Spleen (tissue), 13 donors: ENCODE measurements at places on chromosomes 13 and 19.

GRCh38 chr13:99033814-99034213, 56.0 kb upstream of the DOCK9 start:
- no peak for DNase-seq

DNA sequence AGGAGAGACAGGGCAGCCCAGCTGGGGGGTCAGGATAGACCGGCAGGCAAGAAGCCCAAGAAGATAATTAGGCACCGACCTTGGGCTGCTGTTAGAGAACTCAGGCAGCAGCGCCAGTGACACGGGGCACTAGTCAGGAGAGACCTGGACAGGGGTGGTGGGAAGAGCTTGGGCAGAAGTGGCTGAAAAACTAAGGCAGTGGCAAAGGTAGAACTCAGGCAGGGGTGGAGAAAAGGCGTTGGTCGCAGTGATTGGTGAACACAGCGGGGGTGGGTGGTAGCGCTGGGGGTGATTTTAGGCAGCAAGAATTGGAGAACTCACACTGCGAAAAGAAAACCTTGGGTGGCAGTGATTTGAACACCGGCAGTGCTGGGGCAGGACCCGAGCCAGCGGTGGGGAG, 4.3 kb downstream of the CCER2 start:
- DNase-seq = no peak

GRCh38 chr19:36514012-36514612, 14.0 kb downstream of the ZNF260 start:
- DNase-seq = no peak

- DNase-seq = no peak
Measured at GRCh38 chr19:38650911-38651584, 3.6 kb downstream of the ACTN4 start.

- DNase-seq = peak; percentile 84
Measured at GRCh38 chr19:17107546-17108452, 32.2 kb downstream of the MYO9B start.

- DNase-seq = no peak
Measured at GRCh38 chr19:57829316-57829715, 783 bp upstream of the ZNF587B start.

DNA sequence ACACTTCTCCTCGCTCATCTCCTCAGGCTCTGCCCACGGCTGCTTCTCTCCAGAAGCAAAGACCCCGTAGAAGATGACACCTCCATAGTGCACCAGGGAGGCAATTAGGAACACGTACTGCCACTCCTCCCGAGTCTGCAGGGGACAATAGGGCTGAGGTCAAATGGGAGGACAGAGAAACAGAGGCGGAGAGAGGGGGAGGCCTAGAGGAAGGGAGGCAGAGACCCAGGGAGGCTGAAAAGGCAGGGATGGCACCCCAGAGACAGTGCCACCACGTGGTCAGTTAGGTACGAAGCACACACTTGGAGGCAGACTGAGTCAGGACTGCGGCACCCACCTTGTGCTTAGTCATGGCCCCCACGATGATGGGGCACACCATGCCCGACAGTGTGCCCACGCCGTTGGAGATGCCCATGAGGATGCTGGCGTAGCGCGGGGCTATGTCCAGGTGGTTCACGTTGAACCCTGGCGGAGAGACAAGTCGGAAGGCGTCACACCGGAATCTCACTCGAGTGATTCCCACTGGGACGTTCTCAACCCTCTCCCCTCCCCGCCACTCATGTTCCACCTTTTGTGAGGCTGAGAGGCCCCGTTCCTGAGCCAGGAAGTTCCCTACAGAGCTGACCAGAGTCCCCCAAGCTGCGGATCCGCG, 5.6 kb downstream of the GFY start:
- no peak for DNase-seq

- no peak for DNase-seq
Measured at GRCh38 chr13:110949628-110950027, 34.8 kb upstream of the ANKRD10 start.

- no peak for DNase-seq
Measured at GRCh38 chr19:44007473-44007872, 4.7 kb downstream of the ZNF230 start.
